ENCODE measurements at places on chromosomes 2 and 18. TPM values are rescaled to one million over a fixed set of nuclear protein-coding genes. Genes with fewer than 3 reads are reported as not detected.

GRCh38 chr2:190407662-190408537 is at the start of gene MFSD6:
MFSD6 (plus strand) TSS chr2:190408355; CDS start chr2:190436030, 27,675 bp downstream.
- peak; percentile 32 for DNase-seq

DNA sequence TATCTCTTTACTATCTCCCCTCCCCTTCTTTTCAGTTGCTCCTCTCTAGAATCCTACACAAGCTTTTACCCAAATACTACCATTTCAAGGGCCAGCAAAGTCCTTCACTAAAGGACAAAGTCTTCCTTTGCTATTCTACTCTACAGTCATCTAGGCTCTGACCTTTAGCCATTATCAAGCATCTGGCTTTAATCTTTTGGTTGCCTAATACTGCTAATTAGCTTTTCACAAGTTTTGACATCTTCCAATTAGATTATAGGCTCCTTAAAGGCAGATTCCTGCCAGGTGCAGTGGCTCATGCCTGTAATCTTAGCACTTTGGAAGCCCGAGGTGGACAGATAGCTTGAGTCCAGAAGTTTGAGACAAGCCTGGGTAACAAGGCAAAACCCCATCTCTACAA is 194.4 kb downstream of the SH3BP4 start:
- no peak for DNase-seq

GRCh38 chr2:109288544-109289368 is 159.8 kb downstream of the SH3RF3 start:
- DNase-seq = no peak

DNA sequence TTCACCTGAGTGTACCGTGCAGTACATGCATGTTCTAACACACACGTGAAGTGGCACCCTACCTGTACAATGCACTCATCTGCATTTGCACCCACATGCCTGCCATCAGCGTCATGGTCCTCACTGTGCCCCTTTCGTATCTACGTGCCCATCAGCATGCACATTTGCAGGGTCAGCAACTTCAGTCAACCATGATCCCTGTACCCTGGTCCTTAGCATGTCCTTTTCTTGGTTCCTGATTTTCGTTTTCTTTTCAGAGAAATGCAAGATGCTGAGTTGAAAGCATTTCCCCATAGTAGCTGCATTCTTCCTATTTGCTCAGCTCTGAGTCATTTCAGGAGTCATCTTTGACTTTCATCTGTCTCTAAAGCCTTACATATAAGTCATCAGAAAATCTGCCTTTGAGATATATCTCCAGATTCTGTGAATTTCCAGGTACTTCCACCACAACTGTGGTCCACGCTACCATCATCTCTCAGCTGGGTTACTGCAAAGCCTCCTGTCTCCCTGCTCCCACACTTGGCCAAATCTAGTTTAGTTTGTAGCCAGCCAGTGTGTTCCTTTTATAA is 14.7 kb upstream of the PUM2 start:
- peak; percentile 53 for DNase-seq

GRCh38 chr18:79608069-79608468 is 71.5 kb upstream of the CTDP1 start:
- DNase-seq = no peak

DNA sequence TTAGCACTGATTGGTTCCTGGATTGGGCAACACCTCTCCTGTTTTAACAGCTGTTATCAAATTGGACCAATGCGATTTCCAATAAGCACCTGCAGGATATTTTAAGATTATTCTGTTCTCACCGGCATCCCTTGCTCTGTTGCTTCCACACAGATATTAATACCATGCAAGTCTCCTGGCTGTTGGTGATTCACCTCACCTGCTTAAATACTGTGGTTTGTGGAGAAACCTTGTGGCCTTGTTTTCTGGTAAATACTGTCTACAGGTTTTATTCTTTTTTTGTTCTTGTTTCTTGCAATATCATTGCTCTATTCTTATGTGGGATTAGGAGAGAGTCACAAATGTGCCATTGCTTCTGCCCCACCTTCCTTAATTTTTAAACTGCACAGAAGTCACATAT is 448.1 kb upstream of the NXPH2 start:
- no peak for DNase-seq

DNA sequence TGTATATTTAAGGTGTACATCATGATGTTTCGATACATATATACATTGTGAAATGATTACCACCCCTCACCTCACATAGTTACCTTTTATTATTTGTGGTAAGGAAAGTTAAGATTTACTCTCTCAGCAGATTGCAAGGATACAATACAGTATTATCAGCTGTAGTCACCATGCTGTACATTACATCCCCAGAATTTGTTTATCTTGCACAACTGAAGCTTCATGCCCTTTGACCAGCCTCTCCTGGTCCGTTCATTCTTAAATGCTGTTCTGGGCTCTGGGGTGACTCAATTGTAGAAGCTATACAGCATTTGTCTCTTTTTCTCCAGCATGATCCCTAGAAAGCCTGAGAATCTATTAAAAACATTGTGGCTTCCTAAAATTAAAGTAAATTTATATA is 90.8 kb downstream of the PTPRM start:
- no peak for DNase-seq

GRCh38 chr2:239160226-239161143 is 240.3 kb downstream of the HDAC4 start:
- DNase-seq = no peak

GRCh38 chr2:232339121-232340081 is 39.1 kb upstream of the ALPP start:
- no peak for DNase-seq

GRCh38 chr2:61998426-61998825 is 93.0 kb downstream of the COMMD1 start:
- no peak for DNase-seq

DNA sequence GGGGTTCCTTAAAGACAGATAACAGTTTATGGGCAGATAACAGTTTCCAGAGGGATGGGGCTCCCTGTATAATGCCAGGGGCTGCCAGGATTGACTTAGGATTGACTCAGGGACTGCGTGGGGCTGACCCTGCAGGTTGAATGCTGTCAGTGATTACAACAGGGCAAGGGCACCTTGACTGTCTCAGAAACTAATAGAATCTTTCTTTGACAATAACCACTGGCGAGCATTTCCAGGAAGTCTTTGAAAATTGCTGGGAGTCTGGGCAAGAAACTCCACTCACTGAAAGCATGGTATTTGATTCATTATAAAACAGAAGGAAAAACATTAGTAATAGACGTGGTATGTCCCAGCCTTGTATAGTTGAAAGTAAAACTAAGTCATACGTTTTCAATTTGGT is 101.0 kb downstream of the GPD2 start:
- DNase-seq = peak; percentile 61

TRAF3IP1 gene
- total RNA-seq = 12.7 TPM

TUBA4B gene
- total RNA-seq = not detected

RALB gene
- 92.1 TPM for total RNA-seq

MYOM1 gene
- not detected for total RNA-seq

APCDD1 gene
- total RNA-seq = 6.8 TPM

UNC80 gene
- total RNA-seq = not detected

CIB4 gene
- total RNA-seq = not detected

PGAP1 gene
- 3.1 TPM for total RNA-seq
